Cardiac muscle cell (in vitro differentiated cells and primary cell): ENCODE measurements at places on chromosomes 1 and 21. TPM values are rescaled to one million over a fixed set of nuclear protein-coding genes. Genes with fewer than 3 reads are reported as not detected.

GRCh38 chr1:54413295-54413694 lies 7.1 kb upstream of the SSBP3 start:
- no peak overlapping the region for H3K27ac ChIP-seq
- no peak overlapping the region for H3K4me3 ChIP-seq
- H3K36me3 ChIP-seq, result no peaks in the 10 kb centered on the region
- H3K27me3 ChIP-seq, result no peaks in the 10 kb centered on the region
- DNase-seq, result peak; percentile 72
- H3K4me1 ChIP-seq, result peaks cover 11% of the 10 kb centered on the region

GRCh38 chr21:38955495-38955894 lies 149.8 kb downstream of the ETS2 start:
- H3K4me3 ChIP-seq, result no peak overlapping the region
- peaks cover 49% of the 10 kb centered on the region for H3K4me1 ChIP-seq
- peak; percentile 42 for DNase-seq
- H3K27ac ChIP-seq, result peak overlapping the region; percentile 89

DNA sequence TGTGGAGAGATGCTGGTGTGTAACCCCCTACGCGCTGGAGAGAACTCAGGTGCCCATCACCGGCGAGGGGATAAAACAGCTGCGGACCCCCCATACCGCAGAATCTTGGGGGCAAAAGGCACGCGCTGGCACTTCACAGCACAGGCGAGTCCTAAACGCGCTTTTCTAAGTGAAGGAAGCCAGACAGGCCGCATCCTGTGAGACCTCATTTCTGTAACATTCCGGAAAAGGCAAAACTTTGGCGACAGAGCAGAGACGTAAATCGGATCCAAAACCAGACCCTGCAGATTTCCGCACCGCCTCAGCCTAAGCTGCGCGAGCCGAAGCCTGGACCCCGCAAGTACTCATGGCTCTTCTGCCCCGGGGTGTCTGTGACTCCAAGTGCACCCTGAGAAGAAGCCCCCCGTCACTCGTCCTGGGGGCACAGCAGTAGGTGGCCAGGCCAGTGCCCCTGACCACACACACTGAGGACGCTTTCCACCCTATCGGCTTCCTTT lies 60.9 kb downstream of the SLX9 start:
- no peak overlapping the region for H3K4me3 ChIP-seq
- H3K4me1 ChIP-seq, result no peaks in the 10 kb centered on the region
- H3K27ac ChIP-seq, result no peak overlapping the region
- DNase-seq, result no peak
- no peaks in the 10 kb centered on the region for H3K27me3 ChIP-seq
- H3K36me3 ChIP-seq, result no peaks in the 10 kb centered on the region

CBR3 gene
- not detected in 2 replicates for polyA plus RNA-seq

LGR6 gene
- polyA plus RNA-seq, result 0.16 TPM in 1 of 2 replicates, not detected in the other

TAF5L gene
- polyA plus RNA-seq, result 2.5 and 3.2 TPM in 2 replicates

DNA sequence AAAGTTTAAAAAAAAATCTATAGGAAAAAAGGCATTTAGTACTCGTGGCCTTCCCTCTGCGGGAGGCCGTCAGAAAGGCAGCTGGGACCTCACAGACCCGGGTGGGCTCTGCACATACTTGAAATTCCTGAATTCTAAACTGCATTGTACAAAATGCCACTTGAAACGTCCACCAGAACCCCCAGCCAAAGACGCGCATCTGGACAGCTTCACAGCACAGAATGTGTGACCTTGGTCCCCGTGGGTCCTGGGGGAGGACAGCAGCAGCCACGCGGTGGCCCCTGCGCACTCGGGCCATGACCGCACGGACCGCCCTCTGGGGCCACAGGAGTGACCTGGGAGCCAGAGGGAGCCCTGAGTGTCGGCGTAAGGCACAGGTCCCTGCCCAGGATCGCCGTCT lies 20.6 kb upstream of the MRPS14 start:
- H3K36me3 ChIP-seq, result no peaks in the 10 kb centered on the region
- DNase-seq, result no peak
- H3K4me1 ChIP-seq, result no peaks in the 10 kb centered on the region
- no peaks in the 10 kb centered on the region for H3K27me3 ChIP-seq
- H3K27ac ChIP-seq, result no peak overlapping the region

NCAM2 gene
- 0.04 and 2.6 TPM in 2 replicates for polyA plus RNA-seq

SIK1 gene
- polyA plus RNA-seq, result 0.44 and 0.82 TPM in 2 replicates

- H3K4me1 ChIP-seq, result peaks cover 15% of the 10 kb centered on the region
- no peaks in the 10 kb centered on the region for H3K36me3 ChIP-seq
Measured at GRCh38 chr1:232610192-232610901, 19.6 kb downstream of the SIPA1L2 start.

DNA sequence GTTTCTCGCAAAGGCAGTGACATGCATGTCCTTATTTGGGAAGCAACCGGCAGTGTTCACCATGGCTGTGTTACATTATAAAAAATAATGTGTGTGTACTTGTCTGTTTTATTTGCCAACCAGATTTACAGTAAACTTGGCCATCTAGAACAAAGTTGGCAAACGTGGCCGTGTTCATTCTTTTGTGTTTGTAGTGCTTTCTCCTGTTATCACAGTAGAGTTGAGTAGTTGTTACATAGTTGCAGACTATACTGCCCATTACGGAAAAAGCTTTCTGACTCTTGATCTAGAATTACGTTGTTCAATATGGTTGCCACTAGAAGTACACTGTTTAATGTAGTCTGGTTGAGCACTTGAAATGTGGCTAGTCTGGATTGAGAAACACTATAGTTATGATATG lies 19.4 kb downstream of the SOAT1 start:
- DNase-seq, result no peak
- H3K4me3 ChIP-seq, result no peak overlapping the region
- no peak overlapping the region for H3K27ac ChIP-seq
- H3K4me1 ChIP-seq, result no peaks in the 10 kb centered on the region
- H3K27me3 ChIP-seq, result no peaks in the 10 kb centered on the region

GRCh38 chr1:16970132-16970910 lies 10.1 kb downstream of the MFAP2 start:
- no peaks in the 10 kb centered on the region for H3K4me1 ChIP-seq
- no peak for DNase-seq
- no peak overlapping the region for H3K4me3 ChIP-seq
- no peaks in the 10 kb centered on the region for H3K36me3 ChIP-seq

GRCh38 chr21:26437326-26438009 lies 135.6 kb downstream of the CYYR1 start:
- no peaks in the 10 kb centered on the region for H3K4me1 ChIP-seq
- no peaks in the 10 kb centered on the region for H3K36me3 ChIP-seq
- H3K4me3 ChIP-seq, result no peak overlapping the region
- H3K27ac ChIP-seq, result no peak overlapping the region
- no peak for DNase-seq

DNA sequence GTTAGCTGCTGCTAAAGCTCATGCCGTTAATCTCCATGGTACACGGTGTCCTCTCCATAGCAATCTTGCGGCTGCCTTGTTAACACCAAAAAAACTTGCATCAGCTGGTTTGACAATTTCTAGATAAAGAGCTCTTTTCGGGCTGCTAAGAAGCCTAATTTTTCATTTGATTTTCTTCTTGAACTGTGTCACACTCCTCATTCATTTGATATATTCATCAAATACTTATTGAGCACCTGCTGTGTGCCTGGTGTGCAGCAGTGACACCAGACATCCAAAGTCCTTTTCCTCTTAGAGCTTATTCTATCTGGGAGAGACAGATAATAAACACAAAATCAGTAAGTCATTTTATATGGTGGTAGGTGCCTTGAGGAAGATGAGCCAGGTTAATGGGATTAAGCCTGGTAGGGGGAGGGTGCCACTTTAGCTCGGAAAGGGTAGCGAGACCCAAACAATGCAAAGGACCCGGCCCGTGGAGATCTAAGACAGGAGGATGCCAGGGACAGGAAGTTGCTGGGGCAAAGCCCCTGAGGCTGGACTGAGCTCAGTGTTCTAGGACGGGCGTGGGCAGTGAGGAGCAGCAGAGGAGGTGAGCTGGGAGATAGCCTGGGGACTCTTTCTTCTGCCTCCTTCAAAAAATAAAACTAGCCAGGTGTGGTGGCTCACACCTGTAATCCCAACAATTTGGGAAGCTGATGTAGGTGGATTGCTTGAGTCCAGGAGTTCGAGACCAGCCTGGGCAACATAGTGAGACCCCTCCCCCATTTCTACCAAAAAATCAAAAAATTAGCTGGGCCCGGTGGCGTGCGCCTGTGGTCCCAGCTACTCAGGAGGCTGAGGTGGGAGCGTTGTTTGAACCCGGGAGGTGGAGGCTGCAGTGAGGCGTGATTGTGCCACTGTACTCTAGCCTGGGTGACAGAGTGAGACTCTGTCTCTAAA lies 50.7 kb upstream of the LGALS8 start:
- H3K27me3 ChIP-seq, result no peaks in the 10 kb centered on the region
- DNase-seq, result no peak
- H3K4me3 ChIP-seq, result no peak overlapping the region
- no peaks in the 10 kb centered on the region for H3K36me3 ChIP-seq

GRCh38 chr1:159853417-159854115 lies 8.9 kb downstream of the VSIG8 start:
- H3K36me3 ChIP-seq, result no peaks in the 10 kb centered on the region
- no peak overlapping the region for H3K27ac ChIP-seq
- H3K4me3 ChIP-seq, result peak overlapping the region; percentile 32
- peaks cover 47% of the 10 kb centered on the region for H3K27me3 ChIP-seq

DNA sequence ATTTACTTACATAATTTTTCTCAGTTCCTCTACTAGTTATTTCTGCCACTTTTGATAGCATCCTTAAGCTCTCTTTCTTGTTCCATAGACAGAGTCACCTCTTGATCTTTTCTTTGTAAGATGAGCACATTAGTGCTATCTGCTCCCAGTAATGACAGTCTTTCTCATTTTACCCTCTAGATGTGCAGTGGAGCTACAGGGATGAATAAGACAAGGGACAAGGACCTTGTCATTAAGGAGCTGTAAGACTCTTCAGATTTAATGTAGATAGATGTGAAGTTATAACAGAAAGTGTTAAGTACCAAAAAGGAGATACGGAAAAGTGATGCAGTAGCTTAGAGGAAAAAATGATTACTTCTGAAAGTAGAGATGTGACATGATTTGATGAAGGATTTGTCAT lies 20.4 kb downstream of the SCP2 start:
- H3K36me3 ChIP-seq, result no peaks in the 10 kb centered on the region
- no peaks in the 10 kb centered on the region for H3K27me3 ChIP-seq
- no peaks in the 10 kb centered on the region for H3K4me1 ChIP-seq
- DNase-seq, result no peak
- no peak overlapping the region for H3K4me3 ChIP-seq
- no peak overlapping the region for H3K27ac ChIP-seq

- no peaks in the 10 kb centered on the region for H3K4me1 ChIP-seq
- no peak overlapping the region for H3K4me3 ChIP-seq
- DNase-seq, result no peak
- H3K27me3 ChIP-seq, result peaks cover 56% of the 10 kb centered on the region
- no peak overlapping the region for H3K27ac ChIP-seq
- H3K36me3 ChIP-seq, result no peaks in the 10 kb centered on the region
Measured at GRCh38 chr1:18199462-18199861, 91.9 kb downstream of the IGSF21 start.

- peaks cover 19% of the 10 kb centered on the region for H3K4me1 ChIP-seq
- no peak for DNase-seq
- H3K27ac ChIP-seq, result no peak overlapping the region
- H3K4me3 ChIP-seq, result no peak overlapping the region
- no peaks in the 10 kb centered on the region for H3K27me3 ChIP-seq
Measured at GRCh38 chr1:230074270-230074669, 7.2 kb downstream of the GALNT2 start.

DNA sequence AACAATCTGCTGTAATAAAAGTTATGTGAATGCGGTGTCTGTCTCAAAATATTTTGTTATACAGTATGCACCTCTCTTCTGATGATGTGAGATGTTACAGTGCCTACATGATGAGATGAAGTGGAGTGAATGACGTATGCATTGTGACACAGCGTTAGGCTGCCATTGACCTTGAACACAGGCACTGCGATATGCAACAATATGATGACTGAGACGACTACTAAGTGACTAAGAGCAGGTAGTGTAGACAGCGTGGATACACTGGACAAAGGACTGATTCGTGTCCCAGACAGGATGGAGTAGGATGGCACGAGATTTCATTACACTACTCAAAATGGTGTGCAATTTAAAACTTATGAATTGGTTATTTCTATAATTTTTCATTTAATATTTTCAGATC lies 8.4 kb downstream of the SGIP1 start:
- H3K27me3 ChIP-seq, result no peaks in the 10 kb centered on the region
- H3K36me3 ChIP-seq, result no peaks in the 10 kb centered on the region
- peaks cover 38% of the 10 kb centered on the region for H3K4me1 ChIP-seq
- DNase-seq, result no peak
- peak overlapping the region; percentile 69 for H3K27ac ChIP-seq

DNA sequence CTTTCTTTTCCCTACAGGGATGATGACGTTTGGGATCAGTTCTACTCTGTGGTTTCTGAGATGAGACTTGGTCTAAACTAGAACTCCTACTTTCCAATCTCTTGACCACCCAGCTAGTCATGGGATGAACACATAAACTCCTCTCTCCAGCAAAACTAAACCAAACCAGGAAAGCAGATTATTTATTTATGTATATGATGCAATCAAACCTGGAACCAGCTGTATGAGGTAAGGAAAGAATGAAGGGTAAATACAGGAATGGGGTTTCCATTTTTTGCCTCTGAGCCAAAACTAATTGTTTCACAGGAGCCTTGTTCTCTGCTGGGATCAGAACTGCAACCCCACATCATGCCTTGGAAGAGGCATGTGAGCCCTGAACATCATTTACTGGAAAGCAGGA lies 3.3 kb upstream of the AGT start:
- peaks cover 17% of the 10 kb centered on the region for H3K4me1 ChIP-seq
- H3K4me3 ChIP-seq, result no peak overlapping the region
- H3K27me3 ChIP-seq, result no peaks in the 10 kb centered on the region
- H3K27ac ChIP-seq, result no peak overlapping the region
- no peaks in the 10 kb centered on the region for H3K36me3 ChIP-seq
- DNase-seq, result no peak

AGPAT3 gene
- 12.4 and 20.1 TPM in 2 replicates for polyA plus RNA-seq

DNA sequence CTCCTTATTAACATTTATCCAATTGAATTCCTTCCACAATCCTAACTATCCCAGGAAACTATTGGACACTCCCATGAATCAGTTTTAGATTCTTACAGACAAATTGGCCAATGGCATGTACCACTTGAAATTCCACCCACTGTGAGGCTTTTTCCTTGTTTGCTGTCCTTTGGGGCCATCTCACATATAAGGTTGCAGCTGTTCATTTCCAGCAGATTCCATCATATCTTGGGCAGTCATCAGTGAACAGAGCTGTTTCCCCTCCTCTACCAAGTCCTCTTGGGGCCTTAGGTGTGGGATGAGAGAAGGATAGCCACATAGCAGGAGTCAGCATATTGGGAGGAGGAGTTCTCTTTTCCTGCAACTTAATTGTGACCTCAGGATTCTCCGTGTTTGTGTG lies 109.1 kb downstream of the HHAT start:
- H3K4me3 ChIP-seq, result no peak overlapping the region
- no peaks in the 10 kb centered on the region for H3K4me1 ChIP-seq
- no peak for DNase-seq
